ENCODE measurements at places on chromosomes 5 and 9.

GRCh38 chr9:130138171-130138653, 34.0 kb upstream of the NCS1 start:
- no peak for DNase-seq

DNA sequence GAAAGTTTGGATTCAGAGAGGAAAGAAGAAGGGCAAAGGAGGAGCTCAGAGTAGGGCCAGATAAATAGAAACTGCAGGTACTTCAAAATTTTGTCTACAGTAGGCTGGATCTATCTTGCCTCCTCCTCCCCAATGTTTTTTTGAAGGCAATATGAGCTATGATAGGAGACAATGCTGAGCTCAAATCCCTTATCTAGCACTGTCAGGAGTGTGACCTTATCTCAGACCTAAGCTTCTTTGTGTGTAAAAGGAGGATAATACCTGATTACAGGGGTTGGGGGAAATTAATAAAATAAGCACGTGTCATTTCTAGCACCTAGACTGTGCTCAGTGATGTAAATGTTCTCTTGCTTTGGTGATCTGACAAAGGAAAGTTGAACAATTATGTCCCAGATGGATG, 137.8 kb upstream of the CD180 start:
- no peak for DNase-seq

GRCh38 chr9:122991370-122991830, 42.1 kb upstream of the GPR21 start:
- peak; percentile 14 for DNase-seq

DNA sequence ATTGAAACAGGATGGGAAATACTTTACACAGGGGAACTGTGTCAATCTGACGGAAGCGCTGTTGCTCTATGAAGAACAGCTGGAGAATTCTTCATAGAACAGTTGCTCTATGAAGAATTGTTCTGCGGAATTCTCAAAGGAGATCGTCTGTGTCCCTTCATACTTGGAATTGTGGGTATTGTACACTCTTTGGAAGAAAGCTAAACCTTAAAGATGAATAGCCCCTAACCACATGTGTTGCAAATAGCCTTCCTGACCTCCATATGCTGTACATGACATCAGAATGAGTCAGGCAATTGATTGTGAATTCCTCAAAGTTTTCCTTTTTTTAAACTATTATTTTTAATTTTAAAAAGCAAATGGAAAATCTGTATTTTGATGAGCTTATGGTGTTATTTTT, 15.6 kb downstream of the NIM1K start:
- no peak for DNase-seq

GRCh38 chr9:137955224-137955570, 77.6 kb downstream of the CACNA1B start:
- no peak for DNase-seq

DNA sequence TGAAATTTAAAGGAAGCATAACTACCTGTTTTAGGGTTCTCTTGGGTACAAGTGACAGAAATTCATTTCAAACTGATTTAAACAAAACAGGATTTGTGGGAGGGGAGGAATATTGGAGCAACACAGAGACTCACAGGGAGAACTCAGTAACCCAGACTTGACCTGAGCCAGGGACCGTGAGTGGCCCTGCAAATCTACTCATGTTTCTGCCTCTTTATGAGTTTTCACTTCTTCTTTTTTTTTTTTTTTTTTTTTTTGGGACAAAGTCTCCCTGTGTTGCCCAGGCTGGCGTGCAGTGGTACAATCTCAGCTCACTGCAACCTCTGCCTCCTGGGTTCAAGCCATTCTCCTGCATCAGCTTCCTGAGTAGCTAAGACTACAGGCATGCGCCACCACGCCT, 405.6 kb upstream of the ZNF608 start:
- DNase-seq: no peak
